ENCODE measurements at places on chromosomes 6 and 20.

- DNase-seq, result no peak
Measured at GRCh38 chr20:49529470-49529869, 38.5 kb downstream of the PTGIS start.

DNA sequence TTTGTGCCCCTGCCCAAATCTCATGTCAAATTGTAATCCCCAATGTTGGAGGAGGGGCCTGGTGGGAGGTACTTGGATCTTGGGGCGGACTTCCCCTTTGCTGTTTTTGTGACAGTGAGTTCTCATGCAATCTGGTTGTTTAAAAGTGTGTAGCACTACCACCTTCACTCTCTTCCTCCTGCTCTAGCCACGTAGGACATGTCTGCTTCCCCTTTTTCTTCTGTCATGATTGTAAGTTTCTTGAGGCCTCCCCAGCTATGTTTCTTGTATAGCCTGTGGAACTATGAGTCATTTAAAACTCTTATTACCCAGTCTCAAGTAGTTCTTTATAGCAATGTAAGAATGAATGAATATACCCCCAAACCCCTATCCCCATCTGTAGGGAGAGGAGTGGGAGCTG lies 1013.7 kb upstream of the MAP3K7 start:
- DNase-seq, result no peak

DNA sequence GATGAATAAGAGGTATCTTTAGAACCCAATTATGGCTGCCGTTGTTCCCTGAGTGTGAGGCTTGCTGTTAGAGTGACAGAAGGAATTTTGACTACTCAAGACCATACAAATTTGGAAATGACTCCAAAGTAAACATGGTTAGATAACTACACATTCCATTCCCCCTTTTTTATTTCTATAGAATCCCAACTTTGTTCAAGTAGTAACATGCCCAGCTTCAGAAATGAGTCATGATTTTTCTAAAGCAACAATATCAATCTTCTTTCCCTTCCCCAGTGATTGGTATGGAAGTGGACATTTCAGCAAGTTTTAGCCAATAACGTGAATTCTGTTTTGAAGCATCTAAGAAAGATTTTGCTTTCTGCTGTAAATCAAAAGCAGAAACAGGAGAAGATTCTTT lies 37.8 kb downstream of the HCRTR2 start:
- DNase-seq, result no peak

GRCh38 chr6:148616841-148617240 lies 130.0 kb upstream of the UST start:
- no peak for DNase-seq

DNA sequence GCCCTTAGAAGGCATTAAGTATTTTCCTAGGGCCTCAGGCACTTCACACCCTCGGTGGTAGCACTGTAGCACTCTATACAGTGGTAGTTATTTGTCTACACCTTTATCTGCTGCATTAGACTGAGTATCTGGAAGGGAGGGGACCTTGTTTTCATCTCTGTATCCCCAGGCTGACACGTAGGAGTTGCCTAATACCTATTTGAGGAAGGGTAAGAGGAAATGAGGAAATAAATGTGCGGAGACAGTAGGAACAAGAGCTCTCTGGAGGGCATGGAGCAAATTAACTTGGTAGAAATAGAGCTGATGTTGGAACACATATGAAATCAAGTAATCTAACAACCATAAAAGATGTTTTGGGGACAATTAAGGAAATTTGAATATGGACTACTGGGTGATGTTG lies 3.9 kb downstream of the CNPY3 start:
- no peak for DNase-seq

DNA sequence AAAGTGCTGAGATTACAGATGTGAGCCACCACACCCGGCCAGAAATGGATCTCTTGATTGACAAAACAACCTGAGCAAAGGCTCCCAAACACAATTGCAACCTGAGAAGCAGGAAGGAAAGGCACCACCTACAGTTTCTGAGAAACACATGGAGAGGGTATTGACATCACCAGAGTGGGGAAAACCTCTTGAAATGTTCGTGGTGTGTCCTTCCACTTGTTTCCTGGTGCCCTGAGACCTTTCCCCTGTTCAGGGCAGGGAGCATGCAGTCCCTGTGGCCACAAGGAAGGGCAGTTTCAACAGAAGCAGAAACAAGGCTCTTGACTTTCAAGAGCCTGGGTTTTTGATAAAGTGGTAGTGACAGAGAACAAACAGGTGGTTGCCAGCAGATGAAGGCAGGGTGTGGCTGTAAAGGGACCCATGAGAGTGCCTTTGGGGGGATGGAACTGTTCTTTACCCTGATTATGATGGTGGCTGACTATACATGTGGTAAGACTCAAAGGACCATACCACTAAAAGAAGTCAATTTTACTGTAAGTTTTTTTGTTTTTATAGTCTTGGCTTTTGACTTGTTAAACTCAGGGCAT lies 3.2 kb upstream of the BPIFA1 start:
- DNase-seq, result no peak

DNA sequence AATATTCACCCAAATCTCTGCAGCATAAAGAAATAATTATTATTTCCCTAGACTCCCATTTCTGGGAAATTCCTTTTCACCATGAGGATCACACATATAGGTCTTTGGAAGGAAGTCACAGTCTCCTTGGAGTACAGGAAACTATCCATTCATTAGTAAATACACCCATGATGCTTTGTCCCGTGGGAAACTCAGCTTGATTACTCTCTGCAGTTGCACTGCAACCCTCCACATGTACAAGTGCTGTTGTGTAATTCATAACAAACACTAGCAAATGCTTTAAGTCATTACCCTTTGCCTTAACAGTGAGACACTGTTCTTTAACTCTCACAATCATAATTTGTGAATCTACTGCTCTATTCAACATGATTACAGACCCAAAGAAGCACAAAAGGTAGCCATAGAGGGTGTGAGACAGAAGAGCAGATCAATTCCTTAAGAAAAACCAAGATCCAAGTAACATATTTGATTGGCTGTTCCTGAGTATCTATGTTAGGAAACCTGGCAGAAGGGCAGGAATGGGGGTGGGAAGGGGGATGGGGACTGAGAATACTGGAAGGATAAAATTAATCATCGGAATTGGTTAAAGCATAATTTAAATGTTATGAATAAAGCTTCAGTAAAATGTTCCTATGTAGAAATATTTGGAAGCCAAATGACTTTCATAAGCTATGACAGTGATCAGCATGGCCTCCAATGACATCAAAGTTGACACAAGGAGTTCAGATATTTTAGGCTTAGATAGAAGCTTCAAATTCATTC lies 268.0 kb downstream of the HACE1 start:
- DNase-seq, result no peak

GRCh38 chr6:25700761-25701160 lies 48.7 kb downstream of the SCGN start:
- no peak for DNase-seq

DNA sequence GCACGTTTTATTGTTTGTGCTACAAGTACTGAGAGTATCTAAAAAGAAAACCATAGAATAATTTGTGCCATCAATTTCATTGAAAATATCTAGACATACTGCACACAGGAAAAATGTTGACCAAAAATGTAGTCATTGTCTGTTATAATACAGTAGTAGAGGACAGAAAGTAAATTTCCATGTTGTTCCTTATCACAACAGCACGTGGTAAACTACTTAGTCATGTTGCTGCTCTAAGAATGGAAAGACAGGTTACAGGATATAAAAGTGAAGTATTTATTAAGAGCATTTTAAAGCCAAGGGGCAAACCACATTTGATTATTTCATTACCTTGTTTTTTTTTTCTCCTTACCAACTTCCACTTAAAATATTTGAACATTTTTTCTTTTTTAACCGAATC lies 89.0 kb upstream of the CEP85L start:
- no peak for DNase-seq

DNA sequence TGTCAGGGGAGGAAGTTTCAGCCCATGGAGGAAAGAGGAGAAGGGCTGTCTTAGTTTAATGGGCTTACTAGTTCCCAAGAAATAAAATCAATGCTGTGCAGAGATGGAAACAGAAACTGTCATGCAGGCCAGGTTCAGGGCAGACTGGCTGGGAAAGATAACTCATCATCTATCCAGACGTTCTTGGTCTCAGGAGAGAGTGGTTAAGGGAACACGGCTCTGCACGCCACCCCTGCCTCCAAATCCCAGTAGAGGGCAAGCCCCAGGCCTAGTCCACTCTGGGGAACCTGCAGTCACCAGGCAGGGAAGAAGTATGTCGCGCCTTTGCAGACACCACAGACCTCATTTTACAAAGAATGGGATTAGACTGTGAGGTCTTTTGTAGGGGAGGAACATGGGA lies 12.5 kb downstream of the ALDH8A1 start:
- DNase-seq, result no peak

- no peak for DNase-seq
Measured at GRCh38 chr6:155795173-155795796, 339.6 kb upstream of the NOX3 start.

DNA sequence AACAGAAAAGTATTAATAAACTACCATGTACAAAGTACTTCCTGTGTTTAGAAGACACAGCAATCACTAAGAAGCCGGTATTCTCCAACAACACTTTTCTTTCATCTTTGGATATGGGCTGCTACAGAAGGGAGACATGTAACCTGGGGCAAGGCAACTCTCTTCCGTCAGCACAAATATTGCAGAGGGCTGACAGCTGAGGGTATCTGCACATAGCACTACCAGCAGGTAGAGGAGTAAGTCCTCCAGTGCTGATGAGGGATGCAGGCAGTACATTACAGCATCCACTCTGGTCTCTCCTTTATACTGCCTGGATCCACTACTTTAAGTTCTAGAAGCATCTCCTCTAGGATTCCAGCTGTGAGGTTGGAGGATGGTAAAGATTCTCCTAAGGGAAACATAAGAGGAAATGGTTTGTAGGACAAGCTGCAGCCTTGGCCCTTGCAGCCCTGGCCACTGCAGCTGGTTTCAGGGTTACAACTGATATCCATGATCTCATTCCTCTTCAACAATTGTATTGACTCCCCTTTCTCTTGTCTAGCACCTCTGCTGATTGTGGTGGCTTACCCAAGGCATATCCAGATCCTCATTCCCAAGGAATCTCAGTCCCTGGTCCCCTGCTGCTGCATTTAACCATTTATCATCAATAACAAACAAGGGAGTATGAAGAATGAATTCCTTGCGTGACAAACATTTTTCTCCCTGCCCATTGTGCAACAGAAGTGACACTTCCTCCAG lies 110.7 kb upstream of the ADGRF1 start:
- DNase-seq, result no peak

DNA sequence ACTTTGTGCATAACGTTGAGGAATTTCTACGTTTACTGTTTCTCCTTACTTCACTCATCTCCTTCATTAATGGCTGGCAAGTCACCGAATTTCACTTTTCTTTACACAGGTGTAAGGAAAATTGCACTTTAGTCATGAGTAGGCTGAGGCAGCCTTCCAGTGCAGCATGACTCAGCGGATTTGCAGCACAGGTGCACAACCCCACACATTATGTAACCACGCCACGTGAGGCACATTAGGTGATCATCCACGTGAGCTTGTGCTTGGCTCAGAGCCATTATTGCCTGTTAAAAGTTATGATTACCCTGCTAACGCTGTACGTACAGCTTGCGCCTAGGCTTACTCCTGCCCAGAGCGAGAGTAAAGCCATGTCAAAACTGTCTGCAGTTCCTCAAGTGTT lies 158.8 kb downstream of the NKAIN2 start:
- DNase-seq, result no peak

DNA sequence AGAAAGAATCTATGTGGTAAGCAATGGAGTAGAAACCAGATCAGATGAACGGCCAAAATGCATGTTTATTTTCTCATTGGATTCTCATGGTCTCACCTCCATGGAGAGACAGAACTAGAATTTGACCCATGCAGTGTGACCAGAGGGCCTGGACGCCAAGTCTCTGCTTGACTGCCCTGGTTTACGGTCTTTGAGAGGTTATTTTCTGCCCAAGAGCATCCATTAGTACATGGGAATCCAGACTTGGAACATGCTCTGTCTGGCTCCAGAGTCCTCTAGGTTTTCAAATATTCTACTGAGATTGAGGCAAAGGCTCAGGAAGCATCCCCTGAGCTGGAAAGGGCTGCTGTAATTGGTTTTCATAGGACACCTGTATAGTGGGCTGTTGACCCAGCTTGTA lies 45.5 kb upstream of the UST start:
- DNase-seq, result no peak

DNA sequence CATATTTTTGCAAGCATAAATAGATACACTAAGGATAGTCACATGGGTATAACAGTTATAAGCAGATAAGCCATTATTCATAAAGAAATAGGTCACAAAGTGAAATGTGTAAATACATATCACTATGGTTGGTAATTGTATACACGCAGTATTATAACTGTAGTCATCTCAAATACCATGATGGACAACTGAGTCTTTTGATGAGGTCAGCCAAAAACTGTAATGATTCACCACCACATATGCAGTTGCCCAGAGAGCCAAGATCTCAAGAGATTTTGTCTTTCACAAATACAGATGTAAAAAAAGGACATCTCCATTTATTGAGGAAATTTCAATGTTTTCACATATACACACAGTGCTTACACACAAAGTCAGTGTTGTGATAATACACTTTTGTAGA lies 28.3 kb downstream of the ZNF292 start:
- DNase-seq, result no peak

DNA sequence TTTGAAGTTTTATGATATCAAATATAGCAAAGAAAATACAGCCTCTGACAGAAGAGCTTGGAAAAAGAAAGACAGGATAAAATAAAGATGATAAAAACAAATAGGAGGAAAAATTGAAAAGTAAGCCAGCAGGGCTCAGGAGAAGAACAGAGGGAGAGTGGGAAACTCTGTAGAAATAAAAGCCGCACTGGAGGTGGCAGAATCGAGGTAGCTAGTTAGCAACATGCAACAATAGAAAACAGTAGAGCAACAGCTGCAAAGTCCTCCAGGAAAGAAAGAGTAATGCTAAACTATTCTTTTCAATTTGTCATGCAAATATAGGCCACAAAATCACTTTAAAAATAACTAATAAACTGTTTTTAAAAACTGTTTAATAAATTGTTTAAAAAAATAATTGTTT lies 28.8 kb downstream of the HBS1L start:
- no peak for DNase-seq

DNA sequence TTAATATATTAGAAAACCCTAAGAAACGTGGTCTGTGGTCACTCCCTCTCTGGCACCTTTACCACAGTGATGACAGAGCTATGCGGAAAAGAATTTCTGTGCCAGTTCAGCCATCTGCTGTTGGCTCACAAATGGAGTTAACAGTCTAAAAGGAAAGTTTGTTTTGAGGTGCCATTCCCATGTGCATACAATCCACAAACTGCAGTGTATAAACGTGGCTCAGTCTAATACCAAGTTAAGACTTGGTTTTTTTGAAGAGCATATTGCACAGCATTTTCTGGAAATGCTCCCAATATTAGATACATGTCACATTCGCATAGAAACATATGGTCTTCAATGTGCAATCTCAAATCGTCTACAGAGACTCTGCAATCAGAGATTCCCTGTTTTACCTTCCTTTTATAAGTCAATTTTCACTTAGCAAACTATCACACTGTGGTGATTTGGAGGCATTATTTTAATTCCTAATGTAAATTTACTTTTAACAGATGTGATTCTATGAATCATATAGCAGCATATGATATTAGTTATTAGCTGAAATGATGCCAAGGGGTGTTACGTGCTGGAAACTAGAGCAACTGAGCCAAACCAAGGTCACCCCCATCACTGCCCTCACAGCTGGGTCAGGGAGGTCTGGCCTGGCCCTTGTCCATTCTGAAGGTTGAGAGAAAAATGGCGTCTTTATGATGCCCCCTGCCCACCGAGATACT lies 383.5 kb downstream of the PRKN start:
- no peak for DNase-seq

- DNase-seq, result no peak
Measured at GRCh38 chr6:127858727-127859391, 42.0 kb downstream of the THEMIS start.

Data from activated CD4-positive, alpha-beta T cell treated with anti-CD3 and anti-CD28 coated beads, Interleukin-2, amount 10 ng/mL, durations not matched to agents 7 days and 5 days (primary cell).